ENCODE measurements at places on chromosomes 7 and 10. TPM values are rescaled to one million over a fixed set of nuclear protein-coding genes. Genes with fewer than 3 reads are reported as not detected.

- H3K27me3 ChIP-seq = no peaks in the 10 kb centered on the region
- peaks cover 41% of the 10 kb centered on the region for H3K4me1 ChIP-seq
- peaks cover 77% of the 10 kb centered on the region for H3K36me3 ChIP-seq
- DNase-seq = peak; percentile 78
- H3K4me3 ChIP-seq = peak overlapping the region; percentile 94
Observed at GRCh38 chr7:26200038-26200443, 505 bp downstream of the HNRNPA2B1 start.

DNA sequence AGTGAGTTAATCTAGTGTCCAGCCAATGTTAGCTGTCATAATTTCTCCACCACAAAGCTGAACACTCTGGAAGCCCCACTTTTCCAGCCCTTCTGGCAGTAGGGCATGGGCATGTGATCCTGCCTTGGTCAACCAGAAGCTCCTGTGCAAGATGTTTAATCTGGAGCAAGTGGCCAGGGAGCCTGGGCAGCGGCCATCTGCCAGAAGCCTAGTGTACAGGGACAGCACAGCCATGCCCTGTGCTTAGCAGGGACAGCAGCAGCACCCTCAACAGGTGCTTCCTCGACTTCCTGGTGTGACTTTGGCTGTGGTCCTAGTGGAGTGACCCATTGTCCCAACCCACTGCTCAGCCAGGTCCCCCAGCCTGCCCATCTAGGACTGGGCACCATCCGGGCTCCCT lies 10.3 kb downstream of the RBP3 start:
- peaks cover 5% of the 10 kb centered on the region for H3K27me3 ChIP-seq
- H3K27ac ChIP-seq = no peak overlapping the region
- H3K36me3 ChIP-seq = no peaks in the 10 kb centered on the region
- no peak for DNase-seq
- no peaks in the 10 kb centered on the region for H3K4me1 ChIP-seq

HTRA1 gene
- total RNA-seq = not detected

DNA sequence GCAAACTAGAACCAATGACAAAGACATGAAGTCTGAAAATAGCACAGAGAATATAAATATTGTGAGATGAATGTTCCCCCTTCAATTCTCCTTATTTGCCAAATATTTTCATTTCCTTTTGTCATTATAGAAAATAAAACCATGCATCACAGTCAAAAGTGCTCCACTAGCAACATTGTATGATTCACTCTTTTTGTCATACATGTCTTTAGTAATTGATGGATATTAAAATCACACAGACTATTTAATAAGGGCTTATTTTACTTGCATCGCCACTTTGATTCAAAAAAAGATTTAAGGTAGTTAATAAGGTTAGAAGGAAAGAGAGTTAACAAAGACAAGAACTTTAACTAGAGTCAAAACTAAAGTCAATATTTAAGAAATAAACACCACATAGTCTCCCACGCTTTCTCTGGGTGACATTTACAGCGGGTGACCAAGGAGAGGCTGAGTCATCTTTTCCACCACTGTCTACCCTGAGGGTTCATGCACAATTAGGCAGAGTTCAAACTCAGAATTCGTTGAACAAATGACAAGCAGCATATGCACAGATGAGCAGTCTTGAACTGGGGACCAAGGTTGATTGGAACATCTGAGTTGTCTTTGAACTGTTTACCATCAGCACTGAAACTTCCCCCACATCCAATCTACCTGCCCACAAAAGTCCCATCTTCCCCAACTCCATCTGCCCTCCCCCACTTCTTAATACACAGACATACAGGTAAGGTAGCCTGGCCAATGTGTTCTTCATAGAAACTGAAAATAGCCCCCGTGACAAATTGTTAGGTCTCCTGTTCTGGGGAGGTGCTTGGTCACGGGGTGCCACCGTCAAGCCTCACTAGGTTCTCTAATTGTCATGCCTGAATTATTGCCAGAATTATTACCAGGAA lies 42.5 kb downstream of the C7orf25 start:
- H3K4me1 ChIP-seq = peaks cover 13% of the 10 kb centered on the region
- peak; percentile 32 for DNase-seq
- no peaks in the 10 kb centered on the region for H3K27me3 ChIP-seq
- H3K36me3 ChIP-seq = no peaks in the 10 kb centered on the region
- H3K27ac ChIP-seq = peak overlapping the region; percentile 2

GRCh38 chr10:29805134-29805723 lies 170.5 kb upstream of the SVIL start:
- no peak overlapping the region for H3K4me3 ChIP-seq
- no peak overlapping the region for H3K27ac ChIP-seq
- DNase-seq = no peak
- H3K36me3 ChIP-seq = peaks cover 3% of the 10 kb centered on the region

DNA sequence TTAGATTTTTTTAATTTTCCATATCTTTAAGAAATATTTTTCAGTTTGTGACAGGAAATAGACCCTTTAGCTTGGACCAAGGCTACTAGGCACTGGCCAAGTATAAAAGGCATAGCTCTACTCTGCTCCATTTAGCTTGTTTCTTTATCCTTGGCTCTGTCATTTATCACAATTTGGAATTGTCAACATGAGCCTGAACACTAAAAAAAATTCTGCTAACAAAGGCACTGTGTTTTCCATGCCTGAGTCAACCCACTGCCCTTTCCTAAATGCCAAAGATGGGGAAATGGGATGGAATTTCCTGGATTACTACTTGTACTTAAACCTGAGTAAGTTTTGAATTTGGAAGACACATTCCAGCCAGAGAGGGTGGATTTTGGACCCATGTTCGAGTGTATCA lies 128.4 kb downstream of the NSUN6 start:
- H3K36me3 ChIP-seq = peaks cover 7% of the 10 kb centered on the region
- H3K27me3 ChIP-seq = no peaks in the 10 kb centered on the region
- H3K27ac ChIP-seq = no peak overlapping the region
- H3K4me1 ChIP-seq = no peaks in the 10 kb centered on the region
- DNase-seq = no peak

DNA sequence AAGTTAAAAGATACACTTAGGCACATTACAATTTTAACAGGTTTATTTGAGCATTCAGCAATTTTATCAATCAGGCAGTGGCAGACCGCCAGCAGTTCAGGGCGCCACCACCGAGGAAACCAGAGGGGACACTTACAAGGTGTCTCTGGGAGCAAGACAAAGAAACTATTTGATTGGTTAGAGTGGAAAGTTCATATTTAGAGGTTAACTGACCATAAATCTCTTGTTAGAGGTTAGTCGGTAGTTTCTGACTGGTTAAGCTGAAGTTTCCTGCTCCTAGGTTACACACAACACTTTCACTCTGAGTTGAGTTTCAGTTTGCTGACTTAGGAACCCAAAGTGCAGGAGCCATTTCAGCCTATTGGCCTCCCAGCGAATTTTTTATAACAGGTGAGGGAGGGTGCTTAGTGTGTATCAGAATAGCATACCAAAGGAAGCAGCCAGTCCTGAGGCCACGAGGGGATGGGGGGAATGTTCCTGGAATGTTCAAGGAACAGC lies 10.8 kb upstream of the PVRIG start:
- DNase-seq = peak; percentile 72
- H3K4me1 ChIP-seq = peaks cover 44% of the 10 kb centered on the region
- H3K27ac ChIP-seq = peak overlapping the region; percentile 68

DNA sequence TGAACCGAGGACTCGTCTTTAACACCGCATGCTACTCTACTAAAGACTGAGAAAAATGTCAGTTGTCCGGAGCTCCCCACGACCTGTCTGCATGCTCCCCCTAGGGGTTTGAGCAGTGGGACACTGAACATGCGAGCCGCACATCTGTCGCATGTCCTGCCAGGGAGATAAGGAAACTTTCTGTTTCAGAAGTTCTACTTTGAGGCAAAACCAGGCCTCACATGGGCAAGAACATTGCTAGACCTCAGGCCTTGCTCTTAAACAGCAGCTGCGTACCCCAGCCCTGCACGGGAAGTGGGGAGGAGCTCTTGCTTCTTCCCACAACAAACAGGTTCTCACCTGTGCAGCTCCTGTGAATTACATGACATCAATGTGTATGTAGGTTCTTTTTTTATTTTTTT lies 30.3 kb upstream of the HERPUD2 start:
- no peaks in the 10 kb centered on the region for H3K36me3 ChIP-seq
- H3K4me3 ChIP-seq = peak overlapping the region; percentile 48
- H3K27me3 ChIP-seq = no peaks in the 10 kb centered on the region
- peak; percentile 70 for DNase-seq

CCDC172 gene
- total RNA-seq = not detected

GRCh38 chr7:112143136-112143535 lies 63.1 kb downstream of the DOCK4 start:
- H3K27ac ChIP-seq = no peak overlapping the region
- H3K4me3 ChIP-seq = no peak overlapping the region
- no peak for DNase-seq
- H3K4me1 ChIP-seq = peaks cover 3% of the 10 kb centered on the region
- H3K27me3 ChIP-seq = peaks cover 4% of the 10 kb centered on the region
- no peaks in the 10 kb centered on the region for H3K36me3 ChIP-seq

- H3K36me3 ChIP-seq = peaks cover 4% of the 10 kb centered on the region
- H3K4me1 ChIP-seq = peaks cover 3% of the 10 kb centered on the region
- no peak overlapping the region for H3K4me3 ChIP-seq
Observed at GRCh38 chr7:105487579-105488571, 34.2 kb downstream of the PUS7 start.

VAX1 gene
- not detected for total RNA-seq

DNA sequence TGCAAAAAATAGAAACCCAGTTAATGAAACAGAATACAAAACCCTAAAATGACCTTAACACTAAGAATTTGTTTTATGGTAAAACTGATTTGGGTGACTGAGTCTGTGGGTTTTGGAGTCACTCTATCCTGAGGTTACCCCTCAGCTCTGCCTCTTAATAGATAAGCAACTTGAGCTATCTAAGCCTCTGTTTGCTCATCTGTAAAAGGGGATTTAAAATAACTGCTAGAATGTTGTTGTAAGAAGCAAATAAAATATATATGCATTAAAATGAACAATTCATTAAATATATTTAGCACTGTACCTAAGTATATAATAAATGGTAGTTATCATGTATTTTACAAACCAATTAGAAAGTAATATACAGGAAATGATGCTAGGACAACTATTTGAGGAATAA lies 115.4 kb downstream of the CABCOCO1 start:
- DNase-seq = no peak
- peaks cover 45% of the 10 kb centered on the region for H3K4me1 ChIP-seq
- H3K27me3 ChIP-seq = no peaks in the 10 kb centered on the region

DNA sequence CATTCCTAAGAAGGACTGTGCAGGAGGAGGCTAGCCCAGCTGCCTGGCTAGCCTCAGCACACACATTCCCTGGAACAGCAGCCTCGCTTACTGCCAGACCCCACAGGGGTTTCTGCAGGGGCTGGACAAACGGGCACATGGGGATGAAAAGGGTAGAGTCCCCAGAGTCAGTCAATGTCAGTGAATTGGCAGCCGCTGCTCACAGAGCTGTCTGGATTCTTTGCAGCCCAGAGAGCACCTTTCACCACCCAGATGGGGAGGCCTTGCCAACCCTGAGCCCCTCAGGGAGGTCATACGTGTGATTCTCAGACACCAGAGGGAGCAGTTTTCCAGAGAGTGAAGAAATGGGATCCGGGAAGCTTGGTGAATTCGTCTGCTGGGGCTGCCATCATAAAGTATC lies 143.3 kb downstream of the KCNMA1 start:
- H3K4me3 ChIP-seq = no peak overlapping the region
- no peak overlapping the region for H3K27ac ChIP-seq
- DNase-seq = no peak
- H3K4me1 ChIP-seq = no peaks in the 10 kb centered on the region

CACNB2 gene
- not detected for total RNA-seq

IQUB gene
- total RNA-seq = not detected

TCF7L2 gene
- 0.60 TPM for total RNA-seq

- H3K27me3 ChIP-seq = no peaks in the 10 kb centered on the region
- H3K4me1 ChIP-seq = no peaks in the 10 kb centered on the region
- no peak overlapping the region for H3K27ac ChIP-seq
- peaks cover 6% of the 10 kb centered on the region for H3K36me3 ChIP-seq
Observed at GRCh38 chr10:129541200-129541599, 74.2 kb downstream of the MGMT start.

- no peaks in the 10 kb centered on the region for H3K36me3 ChIP-seq
- peaks cover 47% of the 10 kb centered on the region for H3K27me3 ChIP-seq
- H3K27ac ChIP-seq = peak within 1 kb of the TSS; percentile 14
- H3K4me3 ChIP-seq = peak within 1 kb of the TSS; percentile 8
- DNase-seq = no peak
- peaks cover 8% of the 10 kb centered on the region for H3K4me1 ChIP-seq
Observed at GRCh38 chr7:28958235-28958979, at the start of gene TRIL. Gene TRIL, minus strand, starts transcription at chr7:28958330. Its CDS starts 284 bp downstream, at chr7:28958046.

TMEM243 gene
- total RNA-seq = 42.1 TPM

GRCh38 chr7:44122529-44122928 lies 819 bp downstream of the POLD2 start:
- peaks cover 37% of the 10 kb centered on the region for H3K4me1 ChIP-seq
- DNase-seq = no peak
- H3K27me3 ChIP-seq = peaks cover 14% of the 10 kb centered on the region
- H3K27ac ChIP-seq = peak overlapping the region; percentile 36

DNA sequence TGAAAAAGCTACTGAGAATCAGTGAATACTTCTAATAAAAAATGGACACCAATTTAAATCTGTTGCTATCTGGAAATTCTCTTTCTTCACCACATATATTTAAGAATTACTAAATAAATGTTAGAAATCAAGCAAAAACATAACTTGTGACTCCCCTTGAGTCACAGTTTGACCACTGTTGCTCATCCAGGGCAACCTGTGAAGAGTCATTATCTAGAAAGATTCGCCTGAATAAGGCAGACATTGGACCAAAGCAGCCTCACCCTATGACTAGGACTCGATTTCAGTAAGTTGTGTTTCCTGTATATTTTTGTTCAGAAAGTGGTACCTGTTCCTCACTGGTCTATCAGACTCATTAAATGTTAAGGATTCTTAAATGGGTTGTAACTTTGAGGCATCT lies 572.4 kb downstream of the ATRNL1 start:
- DNase-seq = no peak
- no peaks in the 10 kb centered on the region for H3K4me1 ChIP-seq
- no peaks in the 10 kb centered on the region for H3K36me3 ChIP-seq
- no peaks in the 10 kb centered on the region for H3K27me3 ChIP-seq
- H3K27ac ChIP-seq = no peak overlapping the region

DNA sequence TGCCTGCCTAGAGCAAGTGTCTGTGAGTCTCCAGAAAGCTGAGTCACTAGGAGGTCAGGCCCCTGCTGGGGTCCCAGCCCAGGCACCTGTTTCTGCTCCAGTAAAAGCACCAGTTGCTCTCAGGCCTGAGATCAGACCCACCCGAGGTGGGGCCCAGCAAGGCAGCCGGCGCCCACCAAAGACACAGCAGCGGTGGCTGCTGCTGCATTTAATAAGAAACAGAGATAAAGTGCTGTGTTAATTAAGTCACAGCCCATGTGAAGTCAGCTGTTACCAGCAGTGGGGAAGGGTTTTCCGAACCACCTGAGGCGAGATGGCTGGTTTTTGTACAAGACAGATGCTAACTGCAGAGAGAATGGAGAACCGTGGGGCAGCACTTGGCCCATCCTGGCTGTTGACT lies 12.1 kb upstream of the LRRC18 start:
- no peak for DNase-seq
- H3K27ac ChIP-seq = no peak overlapping the region
- no peaks in the 10 kb centered on the region for H3K4me1 ChIP-seq

- no peak overlapping the region for H3K27ac ChIP-seq
- no peaks in the 10 kb centered on the region for H3K36me3 ChIP-seq
- no peaks in the 10 kb centered on the region for H3K4me1 ChIP-seq
- H3K4me3 ChIP-seq = no peak overlapping the region
Observed at GRCh38 chr10:46037107-46037825, 6.8 kb upstream of the NCOA4 start.

GRCh38 chr10:14399641-14400040 lies 68.9 kb upstream of the FRMD4A start:
- no peak for DNase-seq
- no peak overlapping the region for H3K27ac ChIP-seq
- peaks cover 37% of the 10 kb centered on the region for H3K27me3 ChIP-seq
- no peaks in the 10 kb centered on the region for H3K36me3 ChIP-seq

Data from activated CD4-positive, alpha-beta memory T cell treated with anti-CD3 and anti-CD28 coated beads, Interleukin-2, amount 10 ng/mL, durations not matched to agents 7 days and 5 days (primary cell).